T-helper 17 cell (primary cell): ENCODE measurements at places on chromosomes 3 and 15.

DNA sequence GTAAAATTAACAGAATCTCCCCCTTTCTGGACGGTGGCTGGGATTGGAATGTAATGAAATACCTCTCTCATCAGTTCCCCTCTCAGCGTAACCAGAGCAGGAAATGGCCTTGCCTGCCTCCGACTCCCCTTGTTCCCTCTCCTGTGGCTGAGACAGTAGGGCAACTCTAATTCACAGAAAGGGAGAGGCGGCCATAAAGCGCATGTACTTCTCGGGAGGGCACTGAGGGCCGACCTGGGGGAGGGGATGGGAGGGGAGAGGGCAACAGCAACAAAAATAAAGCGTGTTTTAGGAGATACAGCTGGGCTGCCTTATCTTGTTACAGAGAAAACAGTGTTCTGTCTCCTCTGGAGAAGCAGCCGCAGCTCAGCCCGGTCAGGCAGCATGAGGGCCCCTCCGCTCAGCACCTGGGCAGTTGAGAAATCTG, 783.3 kb upstream of the ARRDC4 start:
- no peak for DNase-seq

DNA sequence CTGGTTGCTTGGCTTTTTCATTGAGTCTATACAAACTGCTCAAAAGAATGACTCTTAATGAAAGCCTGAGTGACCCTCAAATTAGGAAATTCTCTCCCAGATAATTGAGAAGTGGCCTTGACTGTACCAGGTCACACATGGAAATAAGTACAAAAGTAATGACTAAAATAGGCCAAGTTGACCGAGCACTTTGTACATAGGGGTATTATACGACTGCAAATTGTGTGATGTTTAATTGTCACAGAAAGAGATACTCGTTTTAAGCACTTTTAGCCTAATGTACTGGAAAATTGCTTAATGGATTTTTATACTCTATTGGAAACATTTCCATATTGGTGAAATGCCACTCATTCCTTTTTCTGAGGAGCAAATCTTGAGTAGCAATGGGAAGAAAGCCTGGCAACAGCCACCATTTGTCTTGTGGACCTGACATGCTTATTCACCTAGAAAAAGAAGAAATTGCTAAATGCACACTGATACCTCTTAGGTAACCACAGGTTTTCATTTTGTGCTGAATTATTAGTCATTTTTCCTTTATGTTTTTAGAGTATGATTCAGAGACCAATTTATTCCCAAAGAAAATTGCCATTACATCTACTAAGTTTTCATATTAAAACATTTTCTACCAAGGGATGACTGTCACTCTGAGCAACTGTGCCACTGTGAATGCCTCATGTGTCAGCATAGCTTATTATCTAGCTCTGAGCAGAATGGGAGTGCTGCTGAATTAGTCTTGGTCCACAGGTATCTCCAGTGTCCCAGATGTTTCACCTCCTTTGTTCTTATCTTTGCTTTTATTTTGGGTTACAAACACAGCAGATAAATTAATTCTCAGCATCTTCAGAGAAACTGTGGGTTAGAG, 8.9 kb upstream of the PXK start:
- DNase-seq = no peak

DNA sequence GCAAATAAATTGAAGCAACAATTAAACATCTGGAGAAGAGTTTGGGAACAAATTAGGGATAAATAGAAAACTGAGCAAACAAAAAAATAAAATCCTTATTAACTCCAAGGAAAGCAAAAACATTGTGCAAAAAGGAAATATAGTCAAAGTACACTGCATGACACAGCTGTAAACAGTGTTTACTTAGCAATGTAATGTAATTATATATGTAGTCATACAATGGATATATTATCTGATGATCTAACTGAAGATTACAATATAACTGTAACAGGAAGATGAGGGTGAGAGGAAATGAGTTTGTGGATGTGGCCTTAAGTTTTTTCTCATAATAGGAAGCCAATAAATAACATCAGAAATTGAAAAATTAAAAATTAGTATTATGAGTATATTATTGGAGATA, 42.5 kb downstream of the SCN10A start:
- DNase-seq = no peak

- no peak for DNase-seq
Observed at GRCh38 chr15:63225381-63225780, 36.0 kb downstream of the RAB8B start.

GRCh38 chr15:52183562-52184173, 7.5 kb downstream of the GNB5 start:
- DNase-seq = no peak

DNA sequence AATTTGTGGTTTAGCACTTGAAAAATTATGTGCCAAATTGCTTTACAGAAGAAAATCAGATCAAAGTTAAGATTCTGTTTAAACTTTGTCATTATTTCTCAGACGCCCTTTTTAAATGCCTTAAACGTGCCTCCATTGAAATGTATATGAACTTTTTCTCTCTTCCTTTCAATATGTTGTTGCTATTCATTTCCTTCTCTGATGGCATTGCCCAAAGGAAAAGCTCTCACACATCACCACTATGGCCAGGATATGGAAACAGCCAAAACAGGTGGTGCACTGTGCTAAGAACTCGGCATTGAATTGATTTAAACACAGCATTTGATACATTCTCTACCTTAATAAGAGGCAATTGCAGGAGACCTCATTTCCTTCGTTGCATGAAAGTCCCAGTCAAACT, 35.7 kb upstream of the NR2F2 start:
- DNase-seq = no peak

DNA sequence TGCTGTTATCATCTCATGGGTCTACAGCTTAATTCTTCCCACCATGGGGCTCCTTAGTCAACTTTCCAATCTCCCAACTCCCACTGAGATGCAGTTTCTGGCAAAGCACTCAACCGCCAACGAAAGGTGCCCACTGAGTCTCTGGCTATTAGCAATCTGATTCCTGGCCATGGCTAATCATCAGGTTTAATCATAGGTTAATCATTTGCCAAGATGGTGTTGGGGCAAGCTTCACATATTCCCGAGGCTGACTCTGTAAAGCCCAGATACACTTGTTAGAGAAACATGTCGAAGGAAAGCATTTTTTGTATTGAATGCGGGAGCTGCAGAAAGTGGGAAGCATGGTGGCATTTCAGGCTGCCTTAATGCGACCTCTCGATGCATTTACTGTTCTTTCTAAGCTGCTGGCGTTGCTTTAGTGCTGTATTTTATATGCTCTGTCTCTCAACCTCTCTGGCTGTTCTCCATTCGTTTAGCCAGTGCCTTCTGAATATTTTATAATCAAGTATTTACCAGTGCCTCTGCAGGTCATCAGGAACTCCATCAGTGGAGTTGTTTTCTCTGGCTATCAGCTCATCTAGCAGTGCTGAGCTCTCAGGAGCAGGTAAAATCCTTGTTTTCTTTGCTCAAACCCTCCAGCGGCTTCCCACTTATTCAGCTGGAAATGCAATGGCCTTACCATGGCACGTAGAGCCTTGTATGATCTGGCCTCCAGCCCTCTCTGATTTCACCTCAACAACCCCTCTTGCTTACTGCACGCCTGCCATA, 67.0 kb downstream of the EDEM1 start:
- DNase-seq = no peak

GRCh38 chr3:100941041-100941440, 52.2 kb downstream of the ABI3BP start:
- no peak for DNase-seq

DNA sequence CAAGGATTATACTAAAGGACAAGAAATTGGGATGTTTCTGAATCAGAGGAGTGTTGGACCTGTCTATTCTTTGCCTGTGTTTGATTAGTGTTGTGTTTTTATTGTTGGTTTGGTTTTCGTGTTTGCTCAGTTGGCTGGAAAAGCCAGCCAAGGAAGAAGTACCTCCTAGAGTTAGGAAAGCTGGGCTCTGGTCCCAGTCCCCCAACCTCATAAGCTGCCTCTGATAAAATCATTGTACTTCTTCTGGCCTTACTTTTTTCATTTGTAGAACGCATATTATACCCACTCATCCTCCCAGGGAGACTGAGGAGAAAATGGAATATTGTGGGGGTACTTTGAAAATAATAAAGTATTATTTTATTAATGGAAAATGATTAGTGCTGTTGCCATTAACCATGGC, 177.4 kb upstream of the TRIM42 start:
- no peak for DNase-seq

DNA sequence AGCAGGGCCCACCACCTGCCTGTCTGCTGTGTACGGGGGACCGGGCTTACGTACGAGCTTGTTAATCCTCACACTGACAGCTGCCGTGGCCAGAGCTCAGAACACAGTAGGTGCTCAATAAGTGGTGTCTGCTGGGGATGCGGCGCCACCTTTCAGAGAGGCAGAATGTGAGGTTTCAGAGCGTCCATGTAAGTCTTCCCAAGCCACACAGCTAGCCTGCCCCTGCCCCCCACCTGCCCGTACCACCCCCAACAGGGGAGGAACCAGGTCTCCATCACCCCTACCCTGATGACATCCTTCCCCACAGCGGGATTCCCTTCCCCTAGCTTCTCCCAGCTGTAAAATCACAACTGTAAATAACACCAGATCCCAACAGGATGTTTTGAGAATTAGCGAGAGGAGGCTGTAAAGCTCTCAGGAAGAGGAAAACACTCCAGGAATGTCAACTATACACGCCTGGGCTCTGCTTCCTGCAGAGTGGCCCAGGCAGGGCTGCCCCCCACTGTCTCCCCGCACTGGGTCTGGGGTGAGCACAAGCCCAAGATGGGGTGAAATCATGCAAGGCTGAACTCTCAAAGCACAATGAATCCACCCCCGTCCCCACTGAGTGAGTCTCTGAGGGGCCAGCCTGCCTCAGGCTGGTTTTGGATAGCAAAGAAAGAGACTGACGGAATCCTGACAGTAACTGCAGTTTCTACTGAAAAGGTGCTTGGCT, 250.1 kb upstream of the LYSMD4 start:
- no peak for DNase-seq

- no peak for DNase-seq
Observed at GRCh38 chr3:41866298-41866697, 95.6 kb downstream of the ULK4 start.

GRCh38 chr15:98884894-98885293, 122.7 kb downstream of the PGPEP1L start:
- DNase-seq = no peak

GRCh38 chr15:93515256-93516051, 426.4 kb upstream of the RGMA start:
- DNase-seq = no peak

GRCh38 chr3:124260206-124260915, 268.4 kb upstream of the ROPN1 start:
- no peak for DNase-seq

- DNase-seq = no peak
Observed at GRCh38 chr3:10933470-10933804, 59.1 kb upstream of the SLC6A1 start.

DNA sequence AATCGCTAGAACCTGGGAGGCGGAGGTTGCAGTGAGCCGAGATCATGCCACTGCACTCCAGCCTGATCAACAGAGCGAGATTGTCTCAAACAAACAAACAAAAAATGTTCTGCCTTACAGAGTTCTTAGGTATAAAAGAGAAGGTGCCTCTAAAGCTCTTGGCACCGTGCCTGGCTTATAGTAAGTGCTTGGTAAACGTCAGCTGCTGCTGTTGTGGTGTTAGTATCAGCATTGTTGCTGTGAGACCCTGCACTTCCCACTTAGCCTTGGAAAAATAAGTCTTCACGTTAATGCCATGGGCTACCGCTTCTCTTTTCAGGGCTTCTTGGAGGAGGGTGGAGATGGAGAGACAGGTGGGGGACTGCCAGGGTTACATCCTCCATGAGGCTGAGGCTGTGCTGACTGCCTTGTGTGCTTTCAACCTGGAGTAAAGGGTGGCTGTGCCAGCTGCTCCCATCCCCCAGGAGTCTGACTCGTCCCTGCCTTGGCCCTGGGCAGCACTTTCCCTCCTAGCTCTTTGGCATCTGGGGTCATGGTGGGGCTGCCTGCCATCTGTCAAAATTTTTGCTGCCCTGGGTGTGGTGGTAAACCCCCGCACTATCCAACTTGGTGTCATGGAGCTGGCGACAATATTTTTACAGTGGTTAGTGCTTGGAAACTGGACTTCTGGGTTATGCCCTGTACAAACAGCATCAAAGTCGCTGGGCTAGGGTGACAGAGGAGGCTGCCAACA, 17.8 kb downstream of the FLNB start:
- no peak for DNase-seq

DNA sequence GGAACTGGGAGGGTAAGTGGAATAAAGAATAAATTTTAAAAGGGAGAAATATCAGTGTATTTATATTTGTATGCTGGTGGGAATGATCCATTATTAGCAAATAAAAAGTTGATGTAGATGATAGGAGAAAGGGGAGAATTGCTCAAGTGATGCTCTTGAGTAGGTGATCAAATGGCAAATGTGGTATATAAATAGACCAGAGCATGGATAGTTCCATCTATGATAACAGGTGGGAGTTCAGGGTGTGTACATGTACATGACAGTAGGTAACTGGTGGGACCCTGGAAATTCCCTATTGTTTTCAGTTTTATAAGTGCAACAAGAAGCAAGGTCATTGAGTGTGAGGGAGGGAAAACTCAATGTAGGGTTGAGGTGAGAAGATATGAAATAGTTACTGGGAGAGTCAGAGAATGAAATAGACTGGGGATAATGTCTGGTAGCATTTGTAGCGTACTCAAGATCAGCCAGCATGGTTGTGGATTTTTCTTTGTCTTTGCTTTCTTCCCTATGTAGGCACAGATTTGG, 31.3 kb upstream of the EBLN2 start:
- DNase-seq = no peak

DNA sequence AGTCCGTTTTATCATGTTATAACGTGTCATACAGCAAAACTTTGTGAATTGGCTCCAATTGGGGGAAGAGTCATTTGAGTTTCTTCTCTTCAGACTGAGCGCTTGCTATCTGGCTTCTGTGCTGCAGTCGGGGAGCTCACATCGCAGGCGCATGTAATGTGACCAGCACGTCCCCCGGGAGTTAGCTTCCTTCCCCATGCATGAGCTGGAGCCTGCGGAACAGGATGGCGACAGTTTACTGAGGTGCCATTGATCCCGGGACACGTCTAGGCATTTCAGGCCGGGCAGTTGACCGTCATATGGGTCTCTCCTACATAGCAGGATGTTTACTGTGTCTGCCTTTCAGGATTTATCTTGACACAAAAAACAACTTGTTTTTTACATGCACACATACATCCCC, 44.8 kb downstream of the CMTM8 start:
- DNase-seq = no peak

DNA sequence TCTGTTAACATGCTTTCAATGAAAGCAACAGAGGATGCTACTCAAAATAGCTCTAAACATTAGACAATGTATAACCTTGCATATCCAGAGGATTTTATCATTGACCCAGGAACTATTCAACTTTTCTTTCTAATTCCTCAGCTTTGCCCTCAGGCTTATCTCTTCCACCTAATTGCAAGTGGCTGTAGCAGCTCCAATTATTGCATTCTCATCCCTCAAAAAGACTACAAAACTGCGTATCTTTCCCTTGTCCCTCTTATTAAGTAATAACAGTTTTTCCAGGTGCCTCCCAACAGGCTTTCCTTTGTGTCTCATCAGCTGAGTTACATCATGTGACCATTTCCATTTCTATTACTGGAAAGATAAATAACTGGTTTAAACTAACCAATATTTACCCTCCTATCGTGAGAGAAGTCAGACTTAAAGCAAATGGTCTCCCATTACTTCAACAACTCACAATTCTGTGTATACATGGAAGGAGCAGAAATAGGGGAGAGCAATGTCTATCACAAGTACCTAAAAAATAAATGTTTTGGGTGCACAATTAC, 78.0 kb upstream of the MBNL1 start:
- DNase-seq = no peak

GRCh38 chr3:50563867-50564266, 3.7 kb downstream of the C3orf18 start:
- DNase-seq = no peak
